ENCODE measurements at places on chromosomes 1 and 21.

DNA sequence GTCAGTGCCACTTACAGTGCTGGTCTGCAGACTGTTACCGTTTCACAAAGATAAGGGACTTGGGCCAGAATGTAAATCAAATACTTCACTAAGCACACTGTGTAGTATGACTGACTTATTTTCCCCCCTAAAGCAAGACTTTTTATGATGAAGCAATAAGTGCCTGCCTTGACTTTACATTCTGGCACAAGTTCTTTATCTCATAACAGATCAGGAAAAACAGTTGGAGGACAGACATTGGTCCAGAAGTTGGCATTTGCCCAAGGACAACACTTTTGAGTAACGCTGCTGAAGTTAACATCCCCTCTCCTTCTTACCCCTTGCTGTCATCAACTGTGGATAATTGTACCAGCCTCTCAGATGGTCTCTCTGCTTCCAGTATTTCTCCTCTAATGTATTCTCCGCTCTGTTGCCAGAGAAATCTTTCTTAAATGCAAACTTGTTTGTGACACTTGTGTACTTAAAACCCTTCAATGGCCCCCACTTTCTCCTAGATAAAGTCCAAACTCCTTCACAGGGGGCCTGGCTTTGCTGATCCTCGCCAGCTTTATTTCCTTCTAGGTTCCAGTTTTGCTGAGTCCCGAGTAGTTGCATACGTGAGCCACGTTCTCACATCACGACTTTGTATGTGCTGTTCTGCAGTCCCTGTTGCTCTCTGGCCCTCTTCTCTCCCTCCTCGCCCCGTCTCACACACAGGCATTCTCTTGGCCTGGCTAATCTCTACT is 45.7 kb downstream of the S1PR1 start:
- DNase-seq = peak; percentile 4

DNA sequence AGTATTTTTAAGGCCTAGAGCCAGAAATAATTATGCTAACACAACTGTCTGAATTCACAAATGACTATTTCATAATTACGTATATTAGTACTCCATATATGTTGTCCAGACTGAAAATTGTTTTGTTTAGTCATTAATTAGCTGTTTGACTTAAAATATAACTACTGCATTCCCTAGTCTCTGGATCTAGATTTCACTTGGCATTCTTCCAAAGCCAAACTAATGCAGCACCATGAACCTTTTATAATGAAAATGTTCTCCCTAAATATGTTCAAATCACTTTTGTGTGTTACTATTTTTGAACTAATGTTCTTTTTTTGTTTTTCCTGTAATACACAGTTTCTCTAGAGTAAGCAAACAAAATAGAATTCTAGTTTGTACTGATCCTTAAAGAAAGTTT is 46.1 kb downstream of the CAMTA1 start:
- DNase-seq = peak; percentile 3

- no peak for DNase-seq
These were observed 39.4 kb upstream of the ZNF496 start for GRCh38 chr1:247370786-247371732.

GRCh38 chr21:36735724-36736320 is 36.9 kb downstream of the SIM2 start:
- DNase-seq = no peak

- no peak for DNase-seq
These were observed 367.6 kb downstream of the PTBP2 start for GRCh38 chr1:97089173-97089572.

GRCh38 chr1:54403808-54404261 is 2.4 kb downstream of the SSBP3 start:
- no peak for DNase-seq

- no peak for DNase-seq
These were observed 543.0 kb upstream of the B3GALT2 start for GRCh38 chr1:193729429-193729828.

- DNase-seq = no peak
These were observed 2.8 kb upstream of the ECE1 start for GRCh38 chr1:21292984-21293536.

- no peak for DNase-seq
These were observed 1.3 kb downstream of the CERS2 start for GRCh38 chr1:150973258-150973835.

DNA sequence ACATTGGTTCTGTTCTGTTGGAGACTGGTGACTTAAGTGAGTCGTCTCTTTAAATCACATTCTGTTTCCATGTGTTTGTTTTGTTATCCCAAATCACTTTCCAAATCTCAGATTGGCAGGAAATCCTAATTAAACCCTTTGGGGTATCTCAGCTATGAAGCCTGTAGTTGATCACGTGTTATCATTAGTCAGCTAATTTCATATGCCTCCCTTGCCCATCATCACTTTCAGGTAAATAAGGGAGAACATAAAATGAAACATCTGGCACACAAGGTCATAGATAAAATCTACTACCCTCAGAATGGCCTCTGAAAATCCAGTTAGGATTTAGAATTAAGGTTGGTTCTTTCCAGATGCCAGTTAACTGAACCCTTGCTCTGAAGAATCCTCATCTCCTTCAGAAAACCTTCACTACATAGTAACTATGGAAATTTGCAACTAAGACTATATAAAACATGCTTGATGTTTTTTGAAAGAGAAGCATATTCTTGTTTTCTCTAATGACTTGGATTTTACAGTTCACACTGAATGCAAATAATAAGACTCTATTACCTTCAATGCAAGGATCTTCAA is 401.5 kb downstream of the DSCAM start:
- DNase-seq = no peak

- DNase-seq = no peak
These were observed 36.3 kb upstream of the SLC6A9 start for GRCh38 chr1:44067266-44068250.

DNA sequence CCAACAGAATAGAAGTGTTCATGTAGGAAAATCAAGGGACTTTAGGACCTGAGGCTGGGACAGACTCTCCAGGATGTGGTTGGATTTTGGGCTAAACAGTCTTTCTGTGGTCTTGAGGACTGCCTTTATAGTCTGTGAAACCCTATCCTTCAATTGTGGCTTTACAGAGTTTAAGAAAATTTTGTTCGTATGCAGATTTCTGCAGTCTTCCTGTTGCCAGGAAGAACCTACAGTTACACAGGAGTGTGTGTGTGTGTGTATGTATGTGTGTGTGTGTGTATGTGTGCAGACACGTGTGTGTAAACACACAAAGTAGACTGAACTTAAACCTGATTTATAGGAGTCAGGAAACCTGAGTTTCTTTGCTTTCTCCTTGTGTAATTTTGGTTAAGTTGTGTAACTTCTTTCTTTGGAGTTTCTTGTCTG is 22.8 kb downstream of the NEK7 start:
- DNase-seq = peak; percentile 71

GRCh38 chr1:214662223-214662785 is 59.3 kb downstream of the CENPF start:
- no peak for DNase-seq

DNA sequence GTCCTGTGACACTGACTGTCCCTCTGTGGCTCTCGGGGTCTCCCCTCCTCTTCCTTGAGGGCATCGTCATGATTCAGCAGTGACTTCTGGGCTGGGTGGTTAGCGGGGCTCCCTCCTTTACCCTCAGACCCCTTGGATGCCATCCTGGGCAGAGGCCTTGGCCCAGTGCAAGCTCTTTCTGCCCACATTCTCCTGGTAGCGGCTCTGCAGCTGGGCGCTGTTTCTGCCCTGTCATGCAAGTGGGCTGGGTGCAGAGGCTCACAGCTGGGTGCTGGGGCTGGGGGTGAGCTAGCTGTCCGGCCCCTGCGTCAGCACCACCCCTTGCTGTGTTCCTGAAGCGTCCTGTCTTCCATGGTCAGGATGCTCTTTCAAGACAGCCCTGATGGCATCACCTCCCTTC is 158.5 kb downstream of the PCBP3 start:
- DNase-seq = no peak

DNA sequence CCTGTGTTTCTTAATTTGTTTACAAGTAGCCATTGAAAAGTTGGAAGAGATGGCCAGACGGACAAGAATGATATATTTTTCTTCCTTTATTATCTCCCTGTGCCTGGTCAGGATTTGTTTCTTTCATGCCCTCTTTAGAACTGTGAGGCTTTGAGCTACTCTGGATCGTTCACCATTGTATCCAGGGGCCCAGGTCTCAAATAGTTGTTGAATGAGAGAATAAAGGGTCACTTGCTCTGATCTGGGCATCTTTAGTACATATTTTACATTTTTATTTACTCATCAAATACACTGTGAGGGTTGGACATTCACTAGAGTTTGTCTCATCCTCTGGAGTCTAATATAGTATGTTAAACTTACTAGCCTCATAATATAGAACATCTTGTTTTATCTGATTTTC is 48.7 kb downstream of the IVNS1ABP start:
- no peak for DNase-seq

GRCh38 chr1:61133335-61134019 is 51.1 kb downstream of the NFIA start:
- no peak for DNase-seq

- no peak for DNase-seq
These were observed 42.2 kb downstream of the RNF220 start for GRCh38 chr1:44447051-44447810.

DNA sequence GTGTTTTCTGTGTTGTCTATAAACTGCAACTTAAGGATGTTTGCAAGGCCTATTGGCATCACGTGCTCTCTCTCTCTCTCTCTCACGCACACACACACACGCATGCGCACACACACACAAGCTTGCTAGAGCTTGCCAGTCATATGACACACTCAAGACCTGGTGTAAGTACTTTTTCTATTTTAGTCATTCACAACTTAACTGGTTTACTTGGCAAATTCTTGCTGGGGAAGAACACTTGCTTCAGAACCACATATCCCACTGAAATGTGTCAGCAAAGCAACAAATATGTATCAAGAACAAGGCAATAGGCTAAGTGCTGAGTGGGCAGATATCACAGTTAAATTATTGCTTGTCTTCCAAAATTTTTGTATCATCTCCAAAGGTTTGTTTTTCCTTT is 107.8 kb downstream of the DISC1 start:
- peak; percentile 22 for DNase-seq

- no peak for DNase-seq
These were observed 17.2 kb downstream of the CDCP2 start for GRCh38 chr1:54135436-54136120.

- peak; percentile 5 for DNase-seq
These were observed 29.0 kb upstream of the PLA2G2A start for GRCh38 chr1:20008391-20008841.

DNA sequence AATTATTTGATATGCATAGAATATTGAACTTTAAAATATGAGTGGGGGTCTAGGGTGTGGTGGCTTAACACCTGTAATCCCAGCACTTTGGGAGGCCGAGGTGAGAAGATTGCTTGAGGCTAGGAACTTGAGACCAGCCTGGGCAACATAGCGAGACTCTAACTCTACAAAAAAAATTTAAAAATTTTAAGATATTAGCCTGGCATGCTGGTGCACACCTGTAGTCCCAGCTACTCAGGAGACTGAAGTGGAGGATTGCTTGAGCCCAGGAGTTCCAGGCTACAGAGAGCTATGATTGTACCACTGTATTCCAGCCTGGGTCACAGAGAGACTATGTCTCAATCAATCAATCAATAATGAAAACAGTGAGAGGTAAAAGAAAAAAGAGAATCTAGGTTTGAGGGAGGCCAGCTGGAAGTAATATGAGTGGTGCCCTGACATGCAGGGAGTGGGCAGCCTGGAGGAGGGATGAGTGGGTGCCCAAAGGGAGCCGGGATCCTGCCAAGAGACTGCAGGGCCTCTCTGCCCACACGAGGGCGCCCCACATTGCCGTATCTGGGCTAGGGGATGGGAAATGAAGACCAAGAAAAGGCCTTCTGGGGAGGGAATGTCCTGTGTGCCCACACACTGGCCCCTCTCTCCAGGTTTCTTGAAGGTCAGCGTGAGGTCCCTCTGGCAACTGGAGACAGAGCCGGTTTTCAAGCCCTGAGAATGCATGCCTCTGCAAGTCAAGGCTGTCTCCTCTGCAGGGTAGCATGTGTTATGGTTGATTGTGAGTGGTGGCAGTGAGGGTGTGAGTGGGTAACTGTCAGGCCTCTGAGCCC is 93.9 kb upstream of the PPM1J start:
- peak; percentile 46 for DNase-seq

DNA sequence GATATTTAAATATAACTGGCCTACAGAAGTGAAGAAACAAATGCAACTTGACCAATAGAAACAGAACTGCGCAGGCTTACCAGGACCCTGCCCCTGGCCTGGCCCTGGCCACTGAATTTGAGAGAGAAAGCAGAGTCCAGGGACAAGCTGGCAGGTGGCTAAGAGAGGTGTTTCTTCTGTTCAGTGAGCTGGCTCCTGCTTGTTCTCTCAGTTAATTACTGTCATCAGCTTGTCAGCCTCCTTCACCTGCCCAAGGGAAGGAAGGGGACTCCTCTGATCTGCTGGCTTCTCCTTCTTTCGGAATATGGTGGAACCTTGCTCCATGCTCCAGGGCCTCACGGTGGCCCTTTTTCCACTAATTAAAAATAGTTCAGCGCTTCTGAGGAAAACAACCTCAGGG is 388.4 kb downstream of the DISC1 start:
- no peak for DNase-seq

- no peak for DNase-seq
These were observed 75.0 kb upstream of the CHRM3 start for GRCh38 chr1:239311331-239311730.

- DNase-seq = no peak
These were observed 83.5 kb downstream of the SYF2 start for GRCh38 chr1:25148673-25149300.

DNA sequence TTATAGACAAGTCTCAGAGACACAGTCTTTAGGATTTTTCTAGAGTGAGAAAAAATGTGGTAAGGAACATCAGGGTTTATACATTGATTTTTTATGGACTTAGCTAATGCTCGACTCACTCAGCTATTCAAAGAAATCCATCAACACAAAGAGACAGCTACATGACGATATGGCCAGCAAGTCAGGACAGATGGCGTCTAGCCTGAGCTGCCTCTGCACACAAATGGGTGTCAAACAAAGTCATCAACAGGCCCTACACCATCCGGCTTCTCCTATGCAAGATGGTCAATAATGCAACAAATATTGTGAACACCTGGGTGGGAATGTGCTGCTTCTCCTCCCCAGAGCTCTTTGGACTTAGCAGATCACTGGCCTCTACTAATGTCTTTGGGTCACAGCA is 13.3 kb upstream of the ERICH3 start:
- no peak for DNase-seq

DNA sequence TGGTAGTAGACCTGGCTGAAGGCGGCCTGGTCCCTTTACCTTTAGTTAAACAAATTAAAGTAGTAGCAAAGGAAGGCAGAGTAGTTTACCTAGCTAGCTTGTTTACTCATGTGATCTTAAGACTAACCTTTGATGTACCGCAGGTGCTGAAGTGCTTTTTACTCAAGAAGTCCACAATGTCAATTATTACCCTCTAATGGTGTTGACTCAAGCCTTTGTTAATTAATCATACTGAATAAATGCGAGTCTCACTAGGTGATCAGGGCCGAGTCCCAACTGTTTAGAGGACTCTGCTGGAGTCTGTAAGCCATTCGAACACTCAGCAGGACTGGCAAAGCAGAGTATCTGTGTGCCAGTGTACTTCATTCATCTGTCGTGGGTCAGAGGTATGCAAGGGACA is 381.1 kb upstream of the NCAM2 start:
- DNase-seq = no peak

- DNase-seq = no peak
These were observed 135.1 kb downstream of the RRAGC start for GRCh38 chr1:38724160-38725131.

- no peak for DNase-seq
These were observed 65.6 kb upstream of the RRP15 start for GRCh38 chr1:218219460-218219859.
